ENCODE measurements at places on chromosomes 1 and 21. TPM values are rescaled to one million over a fixed set of nuclear protein-coding genes. Genes with fewer than 3 reads are reported as not detected.
A peak's percentile ranks its signal among the peaks of the same experiment; 100 is the strongest.

GRCh38 chr1:201452866-201453265, 16.1 kb downstream of the PHLDA3 start:
- DNase-seq = no peak
- H3K4me1 ChIP-seq = peaks cover 72% of the 10 kb centered on the region
- H3K27ac ChIP-seq = no peak overlapping the region
- H3K4me3 ChIP-seq = no peak overlapping the region
- H3K36me3 ChIP-seq = no peaks in the 10 kb centered on the region

The SPRR3 gene
- not detected for total RNA-seq

- H3K4me3 ChIP-seq = no peak overlapping the region
- DNase-seq = no peak
- H3K36me3 ChIP-seq = no peaks in the 10 kb centered on the region
- peaks cover 18% of the 10 kb centered on the region for H3K27me3 ChIP-seq
- H3K4me1 ChIP-seq = peaks cover 8% of the 10 kb centered on the region
Measured at GRCh38 chr1:44361478-44361877, 6.4 kb upstream of the ERI3 start.

- H3K4me1 ChIP-seq = peaks cover 18% of the 10 kb centered on the region
- no peak overlapping the region for H3K27ac ChIP-seq
- H3K27me3 ChIP-seq = no peaks in the 10 kb centered on the region
- H3K36me3 ChIP-seq = no peaks in the 10 kb centered on the region
- H3K4me3 ChIP-seq = no peak overlapping the region
Measured at GRCh38 chr1:206930210-206930798, 8.6 kb upstream of the FCMR start.

DNA sequence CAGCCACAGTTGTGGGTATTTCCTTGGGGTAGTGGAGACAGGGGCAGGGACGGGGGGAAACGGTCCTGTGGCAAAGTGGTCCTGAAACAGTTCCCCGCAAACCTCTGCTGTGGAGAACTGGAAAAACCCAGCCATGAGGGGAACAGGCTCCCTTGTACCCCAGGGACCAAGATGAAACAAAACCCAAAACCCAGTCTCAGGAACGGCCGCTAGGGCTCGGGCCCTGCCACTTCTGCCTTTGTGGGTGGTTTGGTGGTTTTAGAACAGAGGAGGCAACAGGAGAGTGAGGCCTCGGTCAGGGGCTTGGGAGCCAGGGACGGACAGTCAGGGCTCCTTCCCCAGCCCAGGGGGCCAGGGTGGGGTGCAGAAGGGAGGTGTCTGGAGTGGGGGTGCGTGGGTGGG, 24.8 kb upstream of the EDN2 start:
- peaks cover 11% of the 10 kb centered on the region for H3K4me1 ChIP-seq
- no peak overlapping the region for H3K27ac ChIP-seq
- H3K36me3 ChIP-seq = peaks cover 9% of the 10 kb centered on the region
- DNase-seq = no peak
- no peak overlapping the region for H3K4me3 ChIP-seq

GRCh38 chr1:220827445-220828178, 40.9 kb downstream of the MTARC1 start:
- peaks cover 4% of the 10 kb centered on the region for H3K27me3 ChIP-seq
- 0 out of 2 replicates have a peak, but pooled peaks cover 5% of the 10 kb centered on the region for H3K36me3 ChIP-seq
- no peak overlapping the region for H3K4me3 ChIP-seq
- no peak overlapping the region for H3K27ac ChIP-seq
- no peak for DNase-seq
- H3K4me1 ChIP-seq = peaks cover 23% of the 10 kb centered on the region

The NRDC gene
- total RNA-seq = 191 TPM

The RAD54L gene
- 9.6 TPM for total RNA-seq

DNA sequence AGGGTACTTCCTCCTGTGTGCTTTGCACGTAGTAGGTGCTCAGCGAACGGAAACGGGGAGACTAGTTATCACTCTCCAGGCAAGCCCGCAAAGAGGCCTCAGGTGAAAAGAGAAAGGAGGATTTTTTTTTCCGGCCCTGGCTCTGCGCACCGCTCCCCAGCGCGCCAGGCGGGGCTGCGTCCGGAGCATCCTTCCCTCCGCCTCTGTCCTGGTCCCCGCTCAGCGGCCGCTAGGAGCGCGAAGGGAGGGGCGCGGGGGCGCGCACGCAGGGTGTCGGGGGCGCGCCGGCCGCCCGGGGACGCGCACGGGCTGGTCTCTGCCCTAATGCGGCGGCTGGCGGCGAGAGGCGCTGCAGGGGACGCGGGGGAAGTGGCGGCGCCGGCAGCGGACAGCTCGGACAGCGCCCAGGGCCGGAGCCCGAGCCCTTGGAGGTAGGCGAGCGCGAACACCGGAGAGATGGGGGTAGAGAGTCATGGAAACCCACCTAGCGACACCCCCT, 42.3 kb upstream of the NFASC start:
- H3K36me3 ChIP-seq = no peaks in the 10 kb centered on the region
- DNase-seq = peak; percentile 6
- no peak overlapping the region for H3K4me3 ChIP-seq

All from HFFc6 (cell line).